ENCODE measurements at places on chromosomes 11 and 22. TPM values are rescaled to one million over a fixed set of nuclear protein-coding genes. Genes with fewer than 3 reads are reported as not detected.

Gene BRMS1
- 28.1 TPM for total RNA-seq

Gene LDHAL6A
- total RNA-seq: not detected

Gene ANKRD42
- 13.2 TPM for total RNA-seq

Gene PAX6
- total RNA-seq: not detected

Gene MRGPRX4
- not detected for total RNA-seq

Gene POU2AF3
- total RNA-seq: not detected

Gene SULT4A1
- total RNA-seq: 0.20 TPM

Gene HIRA
- total RNA-seq: 26.7 TPM

Gene TTC12
- 7.9 TPM for total RNA-seq

Gene OR52N4
- total RNA-seq: not detected

Gene JRKL
- total RNA-seq: 13.9 TPM

Gene OR51S1
- not detected for total RNA-seq

Gene FAM111B
- total RNA-seq: 4.2 TPM

Gene SMTNL1
- not detected for total RNA-seq

Gene KBTBD3
- 6.9 TPM for total RNA-seq

Gene GLYATL1
- total RNA-seq: 0.13 TPM

Gene FAM181B
- total RNA-seq: 0.20 TPM

Gene TRPT1
- 26.2 TPM for total RNA-seq

Gene NLRP14
- 0.07 TPM for total RNA-seq

Gene CYP2D6
- total RNA-seq: 0.43 TPM

Gene PTPRCAP
- 0.17 TPM for total RNA-seq

Gene F2
- total RNA-seq: not detected

Gene KCNK7
- total RNA-seq: 0.07 TPM

Gene TUB
- 16.4 TPM for total RNA-seq

Gene MN1
- total RNA-seq: 12.8 TPM

Gene PDGFB
- 0.33 TPM for total RNA-seq

Gene SCGB1D2
- total RNA-seq: not detected

Gene IGSF9B
- 2.2 TPM for total RNA-seq

Gene CCDC88B
- total RNA-seq: 1.2 TPM

Gene TMEM121B
- 0.20 TPM for total RNA-seq

Gene IFTAP
- 18.5 TPM for total RNA-seq

Gene GRIA4
- not detected for total RNA-seq

Gene LINC01488
- total RNA-seq: not detected

Gene TNNI2
- not detected for total RNA-seq

Gene DUSP8
- 1.2 TPM for total RNA-seq

Gene SF3A1
- 39.6 TPM for total RNA-seq

Gene OR52B4
- total RNA-seq: not detected

Gene NCR3LG1
- total RNA-seq: 8.4 TPM

Gene RBMXL2
- not detected for total RNA-seq
